Hematopoietic multipotent progenitor cell treated with erythropoietin and hydrocortisone succinate and interleukin-3 and kit ligand, for 17 days (in vitro differentiated cells): ENCODE measurements at places on chromosomes 1 and 21.

DNA sequence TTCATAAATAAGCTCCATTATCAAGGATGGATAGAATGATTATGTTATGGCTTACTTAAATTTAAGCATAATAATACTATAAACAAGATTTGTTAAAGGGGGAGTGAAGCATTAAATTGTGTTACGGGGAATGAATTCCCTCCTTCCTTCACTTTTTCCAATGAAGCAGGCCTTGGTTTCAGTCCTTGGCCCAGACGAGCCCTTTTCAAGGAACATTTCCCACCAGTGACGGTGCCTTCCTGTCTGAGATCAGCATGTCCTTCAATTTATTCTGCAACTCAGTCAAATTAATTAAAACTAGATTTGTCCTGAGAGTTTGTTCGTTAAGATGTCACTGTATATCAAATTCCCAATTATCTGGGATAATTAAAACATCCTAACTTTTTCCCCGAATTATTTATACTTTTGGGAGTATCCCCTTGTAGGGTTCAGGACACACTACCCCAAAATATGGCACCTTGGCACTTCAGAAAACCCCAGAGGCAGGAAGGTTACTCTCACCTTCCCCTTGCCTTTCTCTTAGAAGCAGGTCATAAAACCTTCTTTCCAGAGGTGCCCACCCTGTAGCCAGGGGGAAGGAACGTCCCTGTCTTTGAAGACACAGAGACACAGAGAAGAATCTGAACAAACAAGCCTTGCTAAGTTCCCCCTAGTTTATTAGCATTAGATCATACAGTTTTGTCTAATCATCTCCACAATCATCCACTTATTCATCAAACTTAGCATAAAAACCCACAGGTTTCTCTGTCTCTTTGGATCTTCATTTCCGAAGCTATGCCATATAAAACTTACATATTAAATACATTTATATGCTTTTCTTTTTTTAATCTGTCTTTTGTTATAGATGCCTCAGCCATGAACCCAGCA, 86.2 kb upstream of the ARHGAP29 start:
- DNase-seq = no peak

GRCh38 chr1:117671781-117672501, 66.1 kb downstream of the TENT5C start:
- peak; percentile 59 for DNase-seq

- DNase-seq = no peak
These were observed 907.6 kb upstream of the ADGRL2 start for GRCh38 chr1:80893115-80893514.

DNA sequence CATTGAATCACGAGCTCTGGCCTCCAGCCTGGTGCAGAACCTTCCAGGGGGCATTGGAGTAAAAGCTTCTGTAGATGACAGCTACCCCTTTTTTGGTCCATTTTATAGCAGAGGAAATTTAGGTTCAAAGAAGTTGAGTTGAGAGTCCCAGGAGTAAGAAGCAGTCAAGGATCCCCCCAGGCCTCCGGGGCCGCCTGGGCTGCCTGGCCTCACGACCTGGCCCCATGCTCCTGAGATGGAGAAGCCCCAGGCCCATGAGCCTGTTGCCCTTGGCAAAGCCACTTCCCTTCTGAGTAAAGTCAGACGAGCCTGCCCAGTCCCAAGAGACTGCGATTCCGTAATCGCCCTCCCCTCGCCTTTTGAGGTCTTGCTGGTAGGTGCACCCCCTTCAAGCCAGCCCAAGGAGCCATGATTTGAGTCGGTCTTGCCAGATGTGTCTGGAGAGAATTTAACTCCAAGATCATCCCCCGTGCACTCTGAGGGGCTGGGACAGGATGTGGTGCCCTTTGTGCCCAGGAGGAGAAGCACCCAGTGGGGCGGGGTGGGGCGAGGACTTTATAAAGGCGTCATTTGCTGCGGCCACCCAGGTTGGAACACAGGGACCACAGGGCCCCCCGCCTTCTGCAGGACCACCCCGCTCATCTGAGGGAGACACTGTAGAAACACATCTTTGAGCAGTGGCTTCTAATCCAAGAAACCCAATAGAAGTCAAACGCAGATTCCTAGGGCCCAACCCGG, 30.1 kb downstream of the PDE9A start:
- DNase-seq = no peak

DNA sequence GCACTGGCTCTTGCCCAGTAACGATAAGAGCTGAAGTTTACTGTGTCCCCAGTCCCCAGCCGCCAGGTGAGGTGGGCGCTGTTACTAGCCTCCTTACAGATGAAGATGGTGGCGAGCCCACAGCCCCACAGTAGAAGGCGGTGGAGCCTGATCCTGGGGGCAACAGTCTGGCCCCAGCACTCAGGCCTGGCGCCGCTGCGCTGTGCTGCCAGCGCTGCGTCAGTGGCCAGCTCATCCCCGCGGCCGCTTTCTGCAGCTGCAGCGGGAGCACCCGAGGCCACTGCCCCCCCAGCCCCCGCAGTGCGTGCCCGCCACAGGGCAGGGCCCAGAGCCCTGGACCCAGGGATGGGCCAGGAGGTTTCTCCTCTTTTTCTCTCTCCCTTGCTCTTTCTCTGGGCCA, 13.3 kb downstream of the H6PD start:
- DNase-seq = no peak

DNA sequence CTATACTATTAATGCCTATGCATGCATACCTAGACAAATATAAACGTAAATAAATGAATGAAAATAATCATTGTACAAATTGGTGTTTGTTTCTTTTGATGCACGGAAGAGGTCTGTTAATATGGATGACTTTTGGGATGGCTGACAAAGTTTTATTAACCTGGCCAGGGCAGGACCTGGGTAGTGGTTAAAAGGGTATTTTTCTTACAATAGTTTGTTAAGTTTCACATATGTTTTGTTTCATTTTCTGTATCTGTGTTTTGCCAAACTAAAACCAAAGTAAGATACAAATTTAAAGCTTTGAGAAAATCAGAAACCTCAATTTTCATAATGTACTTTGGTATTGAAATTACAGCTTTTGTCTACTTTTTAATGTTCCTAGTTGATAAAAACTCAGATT, 222.7 kb upstream of the OLFM3 start:
- DNase-seq = no peak

DNA sequence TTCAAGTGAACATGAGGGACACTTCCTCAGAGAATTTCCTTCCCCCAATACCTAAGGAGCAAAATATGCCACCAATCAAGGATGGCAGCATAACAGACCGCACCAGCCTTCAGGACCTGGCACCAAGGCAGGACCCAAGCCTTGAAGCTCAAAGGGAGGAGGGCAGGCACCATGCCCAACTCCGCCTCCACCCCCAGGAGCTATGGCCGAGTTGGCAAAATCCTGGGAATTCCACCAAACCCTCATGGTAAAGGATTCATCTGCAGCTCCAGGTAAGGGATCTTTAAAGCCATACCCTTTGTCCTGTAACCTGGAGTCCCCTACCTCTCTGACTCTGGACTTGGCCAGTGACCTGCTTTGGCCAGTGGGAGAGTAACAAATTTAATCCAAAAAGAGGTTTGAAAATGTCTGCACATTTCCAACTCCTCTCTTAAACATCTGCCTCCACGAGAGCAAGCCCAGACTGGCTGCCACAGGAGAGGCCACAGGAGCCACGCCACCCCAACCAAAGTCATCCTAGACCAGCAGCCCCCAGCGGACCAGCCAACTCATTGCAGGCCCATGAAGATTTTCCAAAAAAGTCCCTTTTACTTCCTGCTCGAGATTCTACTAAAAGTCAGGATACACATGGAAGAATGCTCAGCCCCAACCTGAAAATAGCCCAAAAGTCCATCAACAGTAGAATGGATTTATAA, 41.9 kb downstream of the NPHP4 start:
- DNase-seq = no peak

- no peak for DNase-seq
These were observed 15.7 kb downstream of the PIK3C2B start for GRCh38 chr1:204478921-204479320.

- DNase-seq = no peak
These were observed 135.7 kb upstream of the SLC45A1 start for GRCh38 chr1:8182034-8182761.

DNA sequence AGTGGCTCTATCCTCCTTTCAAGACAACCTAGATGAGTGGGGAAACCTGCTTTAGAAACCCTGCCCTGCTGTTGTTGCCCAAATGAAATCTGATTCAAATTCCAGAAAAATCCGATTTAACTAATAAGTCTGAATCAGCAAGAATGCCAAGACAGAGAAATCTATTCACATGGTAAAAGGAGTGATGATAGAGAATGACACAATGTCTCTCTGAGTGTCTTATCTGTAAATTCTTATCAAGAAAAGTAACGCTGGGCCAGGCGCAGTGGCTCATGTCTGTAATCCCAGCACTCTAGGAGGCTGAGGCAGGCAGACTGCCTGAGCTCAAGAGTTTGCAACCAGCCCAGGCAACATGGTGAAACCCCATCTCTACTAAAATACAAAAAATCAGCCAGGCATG, 13.7 kb upstream of the GUCA2A start:
- DNase-seq = no peak
